Activated CD4-positive, alpha-beta T cell treated with anti-CD3 and anti-CD28 coated beads for 36 hours (primary cell): ENCODE measurements at places on chromosomes 16 and 17. TPM values are rescaled to one million over a fixed set of nuclear protein-coding genes. Genes with fewer than 3 reads are reported as not detected.
A peak's percentile ranks its signal among the peaks of the same experiment; 100 is the strongest.

DNA sequence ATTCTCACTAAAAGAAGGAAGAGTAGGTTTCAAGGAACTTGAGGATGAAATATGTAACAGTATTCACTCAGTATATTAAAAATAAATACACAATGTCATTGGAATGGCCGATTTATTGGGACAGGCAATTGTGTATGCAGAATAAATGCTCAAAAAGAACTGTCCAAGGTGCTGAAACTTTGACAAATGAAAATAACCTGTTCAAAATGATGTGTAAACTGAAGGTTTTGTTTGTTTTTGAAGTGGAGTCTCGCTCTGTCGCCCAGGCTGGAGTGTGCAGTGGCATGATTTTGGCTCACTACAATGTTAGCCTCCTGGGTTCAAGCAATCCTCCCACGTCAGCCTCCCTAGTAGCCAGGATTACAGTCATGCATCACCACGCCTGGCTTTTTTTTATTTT is 318.7 kb upstream of the RBFOX1 start:
- H3K4me1 ChIP-seq = no peaks in the 10 kb centered on the region
- DNase-seq = no peak

DNA sequence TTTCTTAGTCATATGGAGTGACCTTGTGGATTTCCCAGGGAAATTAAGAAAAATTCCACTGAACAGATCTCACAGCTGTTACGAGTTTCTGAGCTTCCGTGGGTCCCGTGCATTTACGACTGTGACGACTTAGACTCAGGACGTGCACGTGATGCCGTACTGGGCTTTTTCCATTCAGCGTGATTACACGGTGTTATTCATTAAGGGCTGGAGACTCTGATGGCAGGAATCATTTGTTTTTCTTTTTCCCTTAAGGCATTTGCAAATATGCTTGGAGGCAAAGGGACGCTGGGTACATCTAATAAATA is 57.2 kb downstream of the TBC1D16 start:
- no peak for DNase-seq
- H3K27ac ChIP-seq = no peak overlapping the region
- H3K4me3 ChIP-seq = no peak overlapping the region
- no peaks in the 10 kb centered on the region for H3K27me3 ChIP-seq

CCL14 gene
- total RNA-seq = not detected

ZNF23 gene
- total RNA-seq = 9.6 TPM

TPSD1 gene
- total RNA-seq = not detected

TBC1D3D gene
- total RNA-seq = 6.6 TPM

PPP1R27 gene
- total RNA-seq = not detected

GRCh38 chr17:70813355-70813930 is 644.1 kb downstream of the KCNJ2 start:
- no peak overlapping the region for H3K4me3 ChIP-seq
- no peaks in the 10 kb centered on the region for H3K4me1 ChIP-seq
- H3K27ac ChIP-seq = no peak overlapping the region
- DNase-seq = no peak
- no peaks in the 10 kb centered on the region for H3K36me3 ChIP-seq
- H3K27me3 ChIP-seq = no peaks in the 10 kb centered on the region

DNA sequence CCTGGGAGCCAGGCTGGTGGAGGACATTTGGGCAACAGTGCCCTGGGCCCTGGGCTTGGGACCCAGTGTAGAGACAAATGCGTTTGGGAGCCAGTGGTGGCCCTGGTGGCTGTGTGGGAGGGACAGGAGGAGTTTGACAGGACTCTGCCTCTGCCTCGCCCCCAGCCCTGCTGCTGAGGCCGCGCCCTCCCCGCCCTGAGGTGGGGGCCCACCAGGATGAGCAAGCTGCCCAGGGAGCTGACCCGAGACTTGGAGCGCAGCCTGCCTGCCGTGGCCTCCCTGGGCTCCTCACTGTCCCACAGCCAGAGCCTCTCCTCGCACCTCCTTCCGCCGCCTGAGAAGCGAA is 11.9 kb upstream of the TCAP start:
- H3K36me3 ChIP-seq = peaks cover 3% of the 10 kb centered on the region
- DNase-seq = no peak
- no peaks in the 10 kb centered on the region for H3K27me3 ChIP-seq
- peaks cover 31% of the 10 kb centered on the region for H3K4me1 ChIP-seq
- no peak overlapping the region for H3K4me3 ChIP-seq

DNA sequence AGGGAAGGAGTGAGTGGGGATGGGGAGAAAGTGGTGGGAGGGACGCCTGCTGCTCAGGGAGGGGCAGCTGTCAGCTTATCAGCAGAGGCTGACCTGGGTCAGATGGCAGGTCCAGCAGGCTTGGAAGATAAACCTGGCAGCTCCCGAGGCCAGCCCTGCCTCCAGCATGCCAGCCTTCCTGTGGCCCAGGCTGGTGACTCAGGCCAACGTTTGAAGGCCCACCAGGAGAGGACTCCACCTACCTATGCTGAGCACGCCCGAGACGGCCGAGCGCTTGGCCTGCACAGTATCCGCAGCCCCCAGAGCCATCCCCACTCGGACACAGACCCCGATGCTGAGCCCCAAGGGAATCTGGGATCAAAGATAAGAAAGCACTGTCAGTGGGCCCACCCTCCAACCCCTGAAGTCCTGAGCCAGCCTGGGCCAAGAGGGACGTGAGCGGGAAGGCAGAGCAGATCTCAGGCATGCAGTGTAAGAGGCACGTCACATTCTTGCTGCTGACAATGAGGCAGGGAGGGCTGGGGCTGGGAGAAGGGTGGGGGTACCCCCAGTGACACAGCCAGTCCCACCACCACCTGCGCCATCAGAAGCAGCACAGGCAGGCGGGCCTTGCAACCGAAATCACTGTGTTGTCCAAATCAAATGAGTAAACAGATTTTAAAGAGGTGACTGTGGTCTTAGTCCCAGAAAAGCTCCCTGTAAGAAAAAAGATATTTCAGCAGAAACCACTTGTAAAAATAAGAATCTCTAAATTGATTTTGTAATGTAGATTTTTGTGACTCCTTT is 12.4 kb downstream of the SLC47A2 start:
- no peak for DNase-seq
- H3K27me3 ChIP-seq = no peaks in the 10 kb centered on the region
- no peaks in the 10 kb centered on the region for H3K4me1 ChIP-seq

- no peaks in the 10 kb centered on the region for H3K36me3 ChIP-seq
- no peak for DNase-seq
- no peak overlapping the region for H3K27ac ChIP-seq
- H3K27me3 ChIP-seq = peaks cover 73% of the 10 kb centered on the region
Measured at GRCh38 chr17:48622857-48623256, 3.3 kb downstream of the HOXB9 start.

- H3K4me1 ChIP-seq = no peaks in the 10 kb centered on the region
- H3K27ac ChIP-seq = no peak overlapping the region
- no peak overlapping the region for H3K4me3 ChIP-seq
- peaks cover 17% of the 10 kb centered on the region for H3K27me3 ChIP-seq
- no peak for DNase-seq
- no peaks in the 10 kb centered on the region for H3K36me3 ChIP-seq
Measured at GRCh38 chr16:77849646-77850258, 61.4 kb downstream of the VAT1L start.

DNA sequence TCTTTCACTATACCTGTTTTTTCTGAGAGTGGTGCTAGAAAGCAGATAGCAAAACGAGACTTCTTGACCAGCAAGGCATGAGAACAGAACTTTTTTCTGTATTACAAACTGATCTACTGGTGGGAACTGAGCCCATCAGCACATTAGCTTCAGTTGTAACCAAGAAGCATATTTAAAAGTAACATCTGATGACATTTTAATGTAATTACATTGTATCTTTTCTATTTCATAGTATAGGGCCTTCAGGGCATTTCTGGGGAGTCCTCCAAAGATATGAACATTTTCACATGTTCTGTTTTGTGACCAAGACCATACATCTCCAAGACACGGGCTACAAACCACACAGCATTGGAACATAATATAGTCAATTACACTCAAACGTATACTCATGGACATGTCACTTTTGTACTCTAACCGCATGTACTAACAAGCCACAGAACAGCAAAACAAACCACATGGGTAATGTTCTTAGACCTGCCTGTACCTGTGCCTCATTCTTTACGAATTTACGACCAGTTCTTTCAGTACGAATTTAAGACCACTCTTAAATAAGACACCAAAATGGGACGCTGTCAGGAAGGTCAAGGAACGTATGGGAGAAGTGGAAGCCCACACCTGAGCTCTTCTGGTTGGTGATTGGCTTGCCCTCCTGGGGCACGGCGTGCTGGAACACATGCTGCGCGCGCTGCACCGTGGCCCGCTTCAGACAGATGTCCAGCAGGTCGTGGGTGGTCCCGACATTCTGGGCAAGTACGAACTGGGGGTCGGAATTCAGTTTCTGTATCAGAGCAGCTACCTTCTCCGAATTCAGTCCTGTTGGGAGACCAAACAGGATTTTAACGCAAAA is 825 bp downstream of the BLMH start:
- peaks cover 13% of the 10 kb centered on the region for H3K4me1 ChIP-seq
- peak; percentile 59 for DNase-seq
- H3K27me3 ChIP-seq = no peaks in the 10 kb centered on the region
- peaks cover 27% of the 10 kb centered on the region for H3K36me3 ChIP-seq

GRCh38 chr17:5560361-5560988 is 23.8 kb downstream of the NLRP1 start:
- no peak overlapping the region for H3K27ac ChIP-seq
- DNase-seq = no peak
- H3K4me3 ChIP-seq = no peak overlapping the region

GRCh38 chr17:30552994-30553566 is 75.9 kb downstream of the GOSR1 start:
- H3K36me3 ChIP-seq = no peaks in the 10 kb centered on the region
- no peaks in the 10 kb centered on the region for H3K27me3 ChIP-seq
- H3K4me3 ChIP-seq = no peak overlapping the region
- H3K27ac ChIP-seq = no peak overlapping the region
- H3K4me1 ChIP-seq = peaks cover 6% of the 10 kb centered on the region

DNA sequence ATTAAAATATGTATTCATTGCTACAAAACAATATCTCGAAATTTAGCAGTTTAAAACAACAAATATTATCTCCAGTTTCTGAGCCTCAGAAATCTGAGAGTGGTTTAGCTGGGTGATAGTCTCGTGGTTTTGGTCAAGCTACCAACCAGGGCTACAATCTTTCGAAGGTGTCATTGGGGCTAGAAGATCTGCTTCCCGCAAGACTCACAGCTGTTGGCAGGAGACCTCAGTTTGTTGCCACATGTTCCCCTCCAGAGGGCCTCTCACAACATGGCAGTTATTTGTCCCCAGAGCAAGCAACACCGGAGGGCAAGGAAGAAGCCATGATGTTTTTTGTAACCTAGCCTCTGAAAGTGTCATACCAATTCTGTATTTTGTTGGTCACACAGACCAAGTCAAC is 12.0 kb upstream of the BCAS3 start:
- no peak overlapping the region for H3K4me3 ChIP-seq
- H3K27ac ChIP-seq = no peak overlapping the region
- no peak for DNase-seq

KRTAP4-5 gene
- total RNA-seq = not detected

DNA sequence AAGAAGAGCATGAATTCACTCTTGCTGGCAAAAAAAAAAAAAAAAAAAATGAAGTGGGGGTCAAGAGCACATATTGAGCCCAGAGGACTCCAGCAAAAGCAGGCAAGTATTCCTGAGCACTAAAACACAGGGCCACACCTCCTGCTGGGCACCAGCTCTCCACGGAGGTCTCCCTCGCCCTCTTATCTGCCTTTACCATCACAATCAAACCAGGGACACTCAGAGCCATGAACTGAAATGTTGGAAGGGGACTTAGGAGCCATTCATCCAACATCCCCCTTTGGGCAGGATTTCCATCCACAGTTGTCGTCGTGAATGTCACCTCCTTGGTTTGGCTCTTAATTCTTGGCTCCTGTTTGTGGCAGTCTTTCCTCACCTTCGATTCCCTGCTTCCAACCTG is 89.8 kb upstream of the GNAO1 start:
- no peaks in the 10 kb centered on the region for H3K4me1 ChIP-seq
- H3K36me3 ChIP-seq = no peaks in the 10 kb centered on the region
- peaks cover 13% of the 10 kb centered on the region for H3K27me3 ChIP-seq
- no peak overlapping the region for H3K27ac ChIP-seq
- H3K4me3 ChIP-seq = no peak overlapping the region

CDH13 gene
- not detected for total RNA-seq

- no peaks in the 10 kb centered on the region for H3K36me3 ChIP-seq
- DNase-seq = no peak
- no peaks in the 10 kb centered on the region for H3K27me3 ChIP-seq
Measured at GRCh38 chr16:87470332-87470731, 22.5 kb downstream of the ZCCHC14 start.

ARHGAP44 gene
- 0.14 TPM for total RNA-seq

- H3K27ac ChIP-seq = no peak overlapping the region
- H3K36me3 ChIP-seq = no peaks in the 10 kb centered on the region
- H3K27me3 ChIP-seq = peaks cover 21% of the 10 kb centered on the region
- DNase-seq = no peak
- no peak overlapping the region for H3K4me3 ChIP-seq
- H3K4me1 ChIP-seq = no peaks in the 10 kb centered on the region
Measured at GRCh38 chr16:23207485-23207884, 24.9 kb downstream of the SCNN1G start.

SDK2 gene
- 0.27 TPM for total RNA-seq

- peaks cover 48% of the 10 kb centered on the region for H3K4me1 ChIP-seq
- peak; percentile 65 for DNase-seq
- H3K36me3 ChIP-seq = no peaks in the 10 kb centered on the region
- H3K4me3 ChIP-seq = peak overlapping the region; percentile 55
- peaks cover 35% of the 10 kb centered on the region for H3K27me3 ChIP-seq
- no peak overlapping the region for H3K27ac ChIP-seq
Measured at GRCh38 chr16:89922477-89922883, 662 bp upstream of the TUBB3 start.

PRAC2 gene
- total RNA-seq = not detected

LGALS9C gene
- not detected for total RNA-seq

- DNase-seq = no peak
- H3K4me1 ChIP-seq = peaks cover 4% of the 10 kb centered on the region
- H3K27me3 ChIP-seq = peaks cover 5% of the 10 kb centered on the region
- no peak overlapping the region for H3K27ac ChIP-seq
Measured at GRCh38 chr17:78950870-78951269, 25.7 kb upstream of the TIMP2 start.

- H3K4me3 ChIP-seq = no peak overlapping the region
- no peak for DNase-seq
- H3K4me1 ChIP-seq = peaks cover 39% of the 10 kb centered on the region
- no peaks in the 10 kb centered on the region for H3K36me3 ChIP-seq
Measured at GRCh38 chr16:84643180-84643583, 5.1 kb upstream of the KLHL36 start.

DNA sequence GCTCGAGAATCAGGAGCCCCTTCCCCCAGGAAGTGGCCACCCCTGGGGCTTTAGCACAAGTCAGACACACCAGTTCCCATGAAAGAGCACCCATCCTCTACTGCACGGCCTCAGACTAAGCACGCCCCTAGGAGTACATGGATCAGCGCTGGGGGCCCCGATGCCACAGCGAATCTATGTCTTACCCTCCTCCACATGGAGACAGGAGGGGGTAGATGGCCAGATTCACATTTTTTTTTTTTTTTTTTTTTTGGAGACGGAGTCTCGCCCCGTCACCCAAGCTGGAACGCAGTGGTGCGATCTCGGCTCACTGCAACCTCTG is 3.2 kb upstream of the EXOSC6 start:
- H3K4me3 ChIP-seq = no peak overlapping the region
- peaks cover 63% of the 10 kb centered on the region for H3K36me3 ChIP-seq
- no peak overlapping the region for H3K27ac ChIP-seq
- H3K27me3 ChIP-seq = no peaks in the 10 kb centered on the region
- peaks cover 2% of the 10 kb centered on the region for H3K4me1 ChIP-seq
